ENCODE measurements at places on chromosomes 11 and 22.
A peak's percentile ranks its signal among the peaks of the same experiment; 100 is the strongest.

DNA sequence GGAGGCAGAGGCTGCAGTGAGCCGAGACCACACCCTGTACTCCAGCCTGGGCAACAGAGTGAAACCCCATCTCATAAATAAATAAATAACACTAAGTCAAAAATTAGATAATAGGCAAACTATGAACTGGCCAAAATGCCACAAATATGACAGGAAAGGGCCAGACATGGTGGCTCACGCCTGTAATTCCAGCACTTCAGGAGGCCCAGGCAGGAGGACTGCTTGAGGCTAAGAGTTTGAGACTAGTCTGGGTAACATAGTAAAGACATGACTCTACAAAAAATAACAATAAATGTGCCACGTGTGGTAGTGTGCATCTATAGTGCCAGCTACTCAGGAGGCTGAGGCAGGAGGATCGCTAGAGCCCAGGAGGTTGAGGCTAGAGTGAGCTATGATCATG, 19.9 kb downstream of the SEC14L6 start:
- no peak for DNase-seq

DNA sequence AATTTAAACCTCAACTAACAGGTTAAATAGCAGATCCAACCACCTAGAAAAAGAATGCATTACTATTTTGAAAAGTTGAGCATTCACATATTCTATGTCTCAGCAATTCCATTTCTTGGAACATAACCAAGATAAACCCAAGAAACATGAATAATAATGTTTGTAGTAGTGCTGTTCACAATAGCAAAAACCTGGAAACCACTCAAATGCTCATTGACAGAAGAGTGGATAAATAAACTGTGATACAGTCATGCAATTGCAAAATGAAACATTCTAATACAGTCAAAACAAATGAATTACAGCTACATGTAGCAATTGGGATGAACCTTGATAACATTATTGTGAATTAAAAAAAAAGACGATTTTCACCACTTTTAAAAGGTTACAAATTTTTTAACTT, 162.8 kb upstream of the TMEM45B start:
- no peak for DNase-seq

DNA sequence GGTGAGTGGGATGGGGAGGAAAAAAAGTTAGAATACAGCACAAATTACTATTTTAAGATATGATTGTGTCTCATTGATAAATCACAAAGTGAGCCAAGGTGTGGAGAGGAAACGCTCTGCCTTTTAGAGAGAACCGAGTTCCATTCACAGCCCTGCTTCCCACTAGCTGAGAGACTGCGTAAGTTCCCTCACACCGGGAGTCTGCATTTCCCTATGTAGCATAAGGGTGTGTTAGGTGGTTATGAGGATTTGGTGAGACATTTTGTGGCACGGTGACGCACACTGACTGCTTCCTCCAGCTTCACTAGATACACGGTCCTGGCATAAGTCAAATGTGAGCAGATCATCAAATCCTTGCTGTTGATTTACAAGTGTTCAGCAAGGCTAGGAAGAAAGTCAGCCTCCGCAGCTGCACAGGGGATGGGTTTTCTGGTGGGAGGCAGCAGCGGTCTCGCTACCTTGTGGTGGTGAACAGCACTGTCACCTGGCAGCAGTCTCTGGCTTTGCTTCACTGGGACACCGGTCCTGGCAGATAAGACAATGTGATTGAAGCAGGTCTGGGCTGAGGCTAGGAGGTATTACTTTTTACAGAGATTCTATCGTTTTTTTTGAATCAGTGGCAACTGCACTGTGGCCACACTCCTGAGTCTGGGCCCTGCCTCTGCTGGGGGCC, 312.2 kb upstream of the B3GAT1 start:
- DNase-seq: no peak

- no peak for DNase-seq
Observed at GRCh38 chr22:20584872-20585638, 77.6 kb downstream of the MED15 start.

- DNase-seq: no peak
Observed at GRCh38 chr22:27110665-27111451, 453.5 kb downstream of the MIAT start.

DNA sequence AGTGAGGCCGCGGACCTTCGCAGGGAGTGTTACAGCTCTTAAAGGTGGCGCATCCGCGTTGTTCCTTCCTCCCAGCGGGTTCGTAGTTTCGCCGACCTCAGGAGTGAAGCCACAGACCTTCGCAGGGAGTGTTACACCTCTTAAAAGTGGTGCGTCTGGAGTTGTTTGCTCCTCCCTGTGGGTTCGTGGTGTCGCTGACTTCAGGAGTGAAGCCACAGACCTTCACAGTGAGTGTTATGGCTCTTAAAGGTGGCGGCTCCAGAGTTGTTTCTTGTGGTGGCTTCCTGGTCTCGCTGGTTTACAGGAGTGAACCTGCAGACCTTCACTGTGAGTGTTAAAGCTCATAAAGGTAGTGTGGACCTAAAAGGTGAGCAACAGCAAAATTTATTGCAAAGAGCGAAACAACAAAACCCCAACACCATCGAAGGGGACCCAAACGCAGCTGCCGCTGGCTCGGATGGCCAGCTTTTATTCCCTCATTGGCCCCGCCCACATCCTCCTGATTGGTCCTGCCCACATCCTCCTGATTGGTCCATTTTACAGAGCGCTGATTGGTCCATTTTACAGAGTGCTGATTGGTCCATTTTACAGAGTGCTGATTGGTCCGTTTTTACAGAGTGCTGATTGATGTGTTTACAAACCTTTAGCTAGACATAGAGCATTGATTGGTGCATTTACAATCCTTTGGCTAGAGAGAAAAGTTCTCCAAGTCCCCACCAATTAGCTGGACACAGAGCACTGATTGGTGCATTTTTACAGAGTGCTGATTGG, 1.2 kb upstream of the TMEM45B start:
- peak; percentile 58 for DNase-seq

DNA sequence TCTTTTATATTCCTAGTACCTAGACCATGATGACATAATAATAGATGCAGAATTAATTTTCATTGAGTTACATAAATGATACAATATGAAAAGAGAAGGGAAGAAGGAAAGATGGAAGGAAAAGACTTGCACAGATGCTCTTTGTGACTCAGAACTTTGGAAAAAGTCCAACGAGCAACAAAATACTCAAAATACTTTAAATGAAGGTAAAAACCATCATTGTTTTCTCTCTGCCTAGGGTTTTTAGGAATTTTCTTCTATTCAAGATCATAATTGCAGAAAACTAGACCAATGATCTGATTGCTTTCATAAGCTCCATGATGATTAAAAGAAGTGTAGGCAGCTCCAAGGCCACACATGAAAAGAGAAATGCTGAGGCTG, 276.9 kb downstream of the KIRREL3 start:
- DNase-seq: no peak

DNA sequence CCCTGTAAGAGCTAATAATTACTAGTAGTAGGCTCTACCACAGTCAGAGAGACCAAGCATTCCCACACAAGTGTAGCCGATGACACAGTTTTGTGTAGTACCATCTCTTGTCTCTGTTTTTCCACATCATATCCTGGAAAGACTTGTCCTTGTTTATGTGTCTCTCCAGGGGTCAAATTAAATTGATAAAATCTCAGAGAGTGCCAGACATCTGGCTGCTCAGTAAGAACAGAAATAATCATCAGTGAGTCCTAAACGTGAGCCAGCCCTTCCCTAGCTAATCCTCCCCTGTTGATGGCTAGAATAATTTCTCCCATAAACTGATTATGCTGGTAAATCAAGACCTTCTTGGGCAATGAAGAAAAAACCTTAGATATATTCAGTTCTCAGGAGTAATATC, 111.4 kb upstream of the GRAMD1B start:
- no peak for DNase-seq

GRCh38 chr11:76086743-76087635, 119.3 kb downstream of the WNT11 start:
- no peak for DNase-seq

DNA sequence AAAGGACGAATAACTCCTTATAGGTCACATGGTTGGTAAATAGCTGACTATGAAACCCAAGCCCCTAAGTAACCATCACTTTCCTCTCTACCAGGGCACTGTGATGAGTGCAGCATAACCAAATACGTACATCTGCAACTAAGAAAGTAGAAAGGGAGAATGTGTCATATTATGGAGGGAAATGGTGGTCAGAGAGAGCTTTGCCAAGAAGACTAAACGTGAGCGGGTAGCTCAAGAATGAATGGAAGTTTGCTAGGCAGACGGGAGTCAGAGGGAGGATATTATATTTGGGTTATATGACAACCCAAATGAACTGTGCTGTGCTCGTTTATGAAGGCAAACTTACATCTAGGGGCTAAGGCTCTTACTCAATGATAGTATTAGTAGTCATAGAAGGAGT, 537.3 kb downstream of the OPCML start:
- DNase-seq: no peak

- no peak for DNase-seq
Observed at GRCh38 chr11:101717619-101718018, 133.8 kb upstream of the TRPC6 start.

DNA sequence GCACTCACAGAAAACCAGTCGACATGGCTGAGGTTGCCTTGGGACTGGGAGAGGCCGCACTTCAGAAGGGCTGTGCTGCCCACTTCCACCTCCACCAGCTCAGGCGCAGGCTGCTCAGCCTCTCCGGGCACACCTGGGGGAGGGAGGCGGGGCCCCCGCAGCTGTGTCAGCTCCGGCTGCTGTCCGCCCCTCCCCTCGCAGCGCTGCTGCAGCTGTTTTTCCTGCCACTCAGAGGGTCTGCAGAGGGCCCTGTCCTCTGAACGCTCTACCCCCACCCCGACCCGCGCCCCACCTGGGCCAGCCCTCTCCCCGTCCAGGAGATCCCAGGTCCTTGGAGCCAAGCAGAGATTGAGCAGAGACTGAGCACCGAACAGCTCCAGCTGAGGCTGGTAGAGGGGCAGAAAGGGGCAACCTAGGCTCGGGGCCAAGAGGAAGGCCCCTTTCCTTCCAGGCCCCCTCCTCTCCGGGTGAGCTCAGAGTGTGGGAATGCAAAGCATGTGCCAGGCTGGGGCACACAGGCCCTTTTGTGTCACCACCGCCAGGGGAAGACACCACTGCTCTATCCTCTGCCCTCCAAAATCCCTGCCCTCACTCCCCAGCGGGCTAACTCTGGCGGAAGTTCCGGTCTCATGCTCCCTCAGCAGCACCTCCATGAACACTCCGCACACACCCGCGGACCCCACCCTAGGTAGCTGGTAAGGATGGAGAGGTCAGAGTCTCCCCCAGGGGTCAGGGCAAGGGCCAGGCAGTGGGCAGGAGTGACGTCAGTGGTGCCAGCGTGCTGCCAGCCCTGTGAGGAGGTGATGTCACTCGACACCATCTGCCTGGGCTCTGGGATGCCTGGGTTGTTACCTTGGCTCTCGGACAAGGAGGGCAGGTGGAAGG, 1.6 kb downstream of the MCAM start:
- DNase-seq: peak; percentile 36

DNA sequence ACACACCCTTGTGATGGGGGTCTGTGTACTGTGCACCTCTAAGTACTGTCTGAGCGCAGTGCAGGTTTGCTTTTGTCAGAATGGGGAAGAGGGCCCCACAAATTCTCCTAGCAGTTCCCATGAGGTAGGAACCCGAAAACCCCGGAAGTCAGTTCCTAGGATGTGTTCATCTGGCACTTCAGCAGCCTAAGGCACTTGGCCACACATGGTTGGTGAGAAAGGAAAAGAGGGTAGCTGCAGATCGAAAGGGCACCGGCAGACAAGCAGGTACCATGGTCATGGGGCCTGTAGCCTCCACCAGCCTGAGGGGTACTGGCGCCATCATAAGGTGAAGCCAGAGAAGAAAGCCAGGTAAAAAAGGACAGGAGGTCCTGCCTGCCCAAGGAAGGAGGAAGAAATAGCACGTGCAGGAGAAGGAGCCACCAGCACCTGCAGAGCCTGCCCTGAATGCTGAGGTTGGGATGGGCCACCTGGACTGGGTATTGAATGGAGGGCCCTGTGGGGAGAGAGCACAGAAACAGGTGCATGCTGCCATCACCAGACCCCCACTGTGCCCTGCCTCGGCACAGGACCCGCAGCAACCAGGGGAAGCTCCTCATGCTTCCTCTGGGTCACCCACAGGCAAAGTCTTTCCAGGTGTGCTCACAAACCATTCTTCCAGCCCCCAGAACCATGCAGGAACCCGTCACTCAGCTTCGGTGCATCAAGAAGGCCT, 8.1 kb upstream of the CASTOR1 start:
- no peak for DNase-seq

- DNase-seq: no peak
Observed at GRCh38 chr11:58485961-58486360, 21.9 kb downstream of the OR5B21 start.

DNA sequence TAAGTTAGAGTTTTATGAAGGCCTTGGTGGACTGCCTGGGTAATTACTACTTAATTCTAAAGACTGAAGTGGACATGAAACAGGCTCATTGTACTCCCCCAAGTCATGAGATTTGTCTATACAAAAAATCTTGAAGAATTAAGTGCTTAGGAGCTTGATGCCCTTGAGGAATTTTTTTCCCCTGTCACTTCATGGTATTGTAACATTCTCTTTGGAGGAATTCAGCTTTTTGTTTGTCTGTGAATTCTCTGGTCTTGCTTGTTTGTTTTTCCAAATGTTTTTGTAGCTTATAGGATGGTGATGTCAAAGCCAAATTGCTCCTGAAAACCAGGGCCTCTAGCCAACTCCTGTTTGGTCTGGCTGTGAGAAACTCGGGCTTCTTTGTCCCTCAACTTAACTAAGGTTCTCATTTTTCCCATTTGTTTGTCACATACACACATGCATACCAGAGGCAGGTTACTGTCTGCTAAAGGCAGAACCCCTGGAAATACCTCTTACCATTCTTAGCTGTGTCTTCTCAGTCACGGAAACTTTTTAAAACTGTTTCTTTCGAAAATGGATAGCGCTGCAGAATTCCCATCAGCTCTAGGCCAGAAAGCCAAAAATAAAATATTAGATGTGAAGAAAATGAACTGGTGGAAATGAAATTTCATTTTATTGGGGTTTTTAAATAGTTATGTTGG, 66.9 kb downstream of the AMOTL1 start:
- no peak for DNase-seq

DNA sequence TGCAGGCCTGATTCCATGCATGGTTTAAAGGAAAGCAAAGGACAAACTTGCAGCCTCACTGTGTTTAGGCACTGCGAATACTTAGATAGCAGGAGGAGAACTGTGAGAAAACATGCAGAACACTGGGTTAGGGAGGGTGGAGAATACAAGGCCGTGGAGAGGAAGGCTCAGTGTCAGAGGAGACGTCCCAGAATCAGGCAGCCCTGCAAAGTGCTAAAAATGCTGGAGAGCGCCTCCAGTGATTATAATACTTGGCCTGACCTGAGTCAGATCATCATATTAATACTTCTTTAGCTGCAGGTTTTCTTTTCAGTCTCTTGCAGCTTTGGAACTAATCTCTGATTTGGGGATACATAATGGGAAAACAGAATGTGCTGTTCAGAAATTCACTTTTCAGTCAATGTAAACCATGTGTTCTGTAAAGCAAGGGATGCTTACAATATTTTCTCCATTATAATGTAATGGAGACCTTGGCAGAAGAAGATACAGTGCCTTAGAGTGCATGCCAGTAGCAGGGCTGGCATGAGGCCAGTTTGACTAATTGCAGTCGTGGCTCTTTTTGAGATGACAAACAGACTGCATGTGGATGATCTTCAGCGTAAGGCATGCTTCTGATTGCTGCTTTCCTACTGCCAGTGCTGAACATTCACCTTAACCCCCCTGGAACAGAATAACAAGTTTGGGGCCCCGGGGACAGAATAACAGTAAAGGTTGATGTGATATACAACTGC, 16.8 kb downstream of the EXT2 start:
- DNase-seq: no peak

GRCh38 chr11:24132471-24132870, 364.4 kb upstream of the LUZP2 start:
- DNase-seq: no peak

- no peak for DNase-seq
Observed at GRCh38 chr11:69230856-69231425, 63.0 kb upstream of the MYEOV start.

All from activated CD4-positive, alpha-beta T cell treated with anti-CD3 and anti-CD28 coated beads for 1 hour (primary cell).